Esophagus squamous epithelium (tissue), 5 donors: ENCODE measurements at places on chromosomes 16 and 17.

DNA sequence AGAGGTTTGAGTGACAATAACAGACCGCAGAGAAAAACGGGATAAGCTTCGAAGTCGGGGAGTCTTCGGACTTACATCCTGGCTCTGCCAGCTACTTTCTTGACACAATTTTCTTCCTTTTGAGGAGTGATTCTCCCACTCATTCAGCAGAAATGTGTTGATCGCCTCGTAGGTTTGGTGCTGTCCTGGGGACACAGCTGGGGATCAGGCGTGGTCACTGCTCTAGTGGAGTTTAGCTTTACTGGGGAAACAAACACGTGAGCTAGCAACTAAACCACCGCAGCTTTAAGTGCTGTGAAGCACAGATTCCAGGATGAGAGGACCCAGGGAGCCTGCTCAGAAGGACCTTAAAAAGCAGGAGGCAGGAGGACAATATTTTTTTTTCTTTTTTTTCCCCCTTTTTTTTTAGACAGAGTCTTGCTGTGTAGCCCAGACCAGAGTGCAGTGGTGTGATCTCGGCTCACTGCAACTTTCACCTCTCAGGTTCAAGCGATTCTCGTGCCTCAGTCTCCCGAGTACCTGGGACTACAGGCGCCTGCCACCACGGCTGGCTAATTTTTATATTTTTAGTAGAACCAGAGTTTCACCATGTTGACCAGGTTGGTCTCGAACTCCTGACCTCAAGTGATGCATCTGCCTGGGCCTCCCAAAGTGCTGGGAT is 858 bp downstream of the NUBP1 start:
- DNase-seq = no peak

DNA sequence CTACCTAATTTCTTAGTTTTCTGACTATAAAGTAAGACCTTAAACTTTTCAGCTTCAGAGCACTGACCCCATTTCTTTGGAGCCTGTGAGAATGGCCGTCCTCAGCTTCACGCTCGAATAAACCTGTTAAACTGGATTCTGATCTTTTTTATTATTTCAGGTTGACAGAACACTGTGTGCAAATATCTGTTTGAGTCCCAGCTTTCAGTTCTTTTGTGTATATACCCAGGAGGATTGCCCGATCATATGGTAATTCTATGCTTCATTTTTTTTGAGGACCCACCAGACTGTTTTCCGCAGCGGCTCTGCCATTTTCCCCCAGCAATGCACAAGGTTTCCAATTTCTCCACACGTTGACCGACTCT is 19.8 kb upstream of the KCNH6 start:
- no peak for DNase-seq

DNA sequence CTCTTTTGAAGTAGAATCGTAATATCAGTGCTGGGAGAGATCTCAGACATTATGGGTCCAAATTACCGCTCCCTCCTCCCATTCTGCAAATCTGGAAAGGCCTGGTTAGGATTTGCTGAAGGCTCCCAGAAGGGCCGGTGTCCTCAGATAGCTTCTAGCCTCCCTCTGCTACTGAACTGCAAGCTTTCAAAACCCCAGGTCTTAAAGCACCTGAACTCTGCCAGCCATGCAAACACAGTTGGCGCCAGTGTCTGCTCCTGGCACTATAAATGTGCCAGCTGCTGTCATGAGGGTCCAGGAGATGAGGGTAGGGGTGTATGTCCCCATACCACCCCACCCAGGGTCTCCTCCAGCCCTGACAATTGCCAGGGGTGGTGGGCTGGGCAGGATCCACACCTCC is 24.2 kb downstream of the SLC5A10 start:
- DNase-seq = no peak

GRCh38 chr16:86380030-86380429 is 130.3 kb upstream of the FOXF1 start:
- DNase-seq = no peak

DNA sequence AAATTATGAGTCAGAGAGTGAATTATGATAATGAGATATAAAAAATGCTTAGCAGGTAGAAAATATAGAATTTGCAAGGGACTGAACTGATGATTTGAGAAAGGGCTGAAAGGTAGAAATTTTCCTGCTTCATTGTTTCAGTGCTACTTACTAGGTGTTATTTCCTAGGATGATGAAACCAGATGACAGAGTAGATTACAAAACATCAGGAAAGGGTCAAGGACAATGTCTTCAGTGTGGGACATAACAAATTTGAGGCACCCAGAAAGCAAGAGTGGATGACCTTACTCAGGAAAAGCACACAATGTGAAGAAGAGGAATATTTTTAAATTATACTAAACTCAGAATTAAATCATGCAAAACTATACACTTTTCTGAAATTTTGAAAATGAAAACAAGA is 102.1 kb downstream of the SHCBP1 start:
- DNase-seq = no peak

GRCh38 chr17:32920293-32920692 is 7.7 kb upstream of the TMEM98 start:
- DNase-seq = no peak

DNA sequence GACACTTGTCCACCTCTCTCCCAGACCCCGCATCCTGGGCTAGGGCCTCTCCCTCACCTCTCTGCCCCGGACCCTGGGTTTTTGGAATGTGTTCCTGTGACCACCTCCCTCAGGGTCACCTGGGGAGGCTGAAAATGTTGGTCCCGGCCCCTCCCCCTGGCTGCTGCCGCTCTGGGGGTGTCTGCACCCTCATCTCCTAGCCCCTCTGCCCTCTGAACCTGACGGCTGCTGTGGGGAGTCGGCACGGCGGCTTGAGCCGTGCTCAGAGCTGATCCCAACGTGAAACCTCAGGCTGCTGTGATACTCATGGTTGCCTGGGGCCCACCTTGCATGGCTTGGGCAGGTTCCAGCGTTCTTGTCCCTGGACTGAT is 42.8 kb downstream of the ADCY7 start:
- no peak for DNase-seq

- no peak for DNase-seq
Measured at GRCh38 chr17:51397361-51398127, 137.2 kb downstream of the UTP18 start.

- no peak for DNase-seq
Measured at GRCh38 chr17:40675905-40676304, 10.9 kb upstream of the KRT222 start.

DNA sequence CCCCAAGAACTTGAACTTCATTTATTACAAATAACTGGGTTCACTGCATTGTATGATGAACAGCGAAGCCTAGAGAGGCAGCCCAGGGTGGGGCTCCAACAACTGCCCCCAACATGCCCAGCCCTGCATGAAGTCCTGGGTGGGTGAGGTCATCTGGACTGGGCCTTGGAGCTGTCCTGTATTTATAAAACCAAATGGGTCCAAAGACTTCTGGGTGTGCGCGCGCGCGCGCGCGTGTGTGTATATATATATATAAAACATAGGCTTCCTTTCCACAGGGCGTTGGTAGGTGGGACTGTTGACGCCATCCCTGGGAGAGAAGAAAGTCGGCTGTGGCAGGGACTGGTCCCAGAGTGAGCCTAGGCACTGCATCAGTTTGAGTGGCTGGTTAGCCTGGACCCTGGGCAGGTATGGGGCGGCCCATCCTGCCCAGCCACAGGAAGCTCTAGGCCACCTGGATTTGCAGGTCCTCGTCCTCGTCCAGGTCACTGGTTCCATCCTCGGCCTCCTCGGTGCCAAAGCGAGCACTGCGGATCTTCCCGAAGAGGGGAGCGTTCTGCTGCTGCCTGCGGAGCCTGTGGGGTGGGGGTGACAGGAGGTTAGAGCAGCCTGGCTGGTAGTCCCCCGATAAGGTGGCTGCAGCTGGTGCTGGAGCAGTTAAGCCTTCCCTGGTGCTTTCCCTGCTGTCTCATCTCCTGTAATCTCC is 23.9 kb downstream of the CCDC102A start:
- no peak for DNase-seq

- no peak for DNase-seq
Measured at GRCh38 chr16:18792836-18793433, 2.8 kb upstream of the RPS15A start.

- no peak for DNase-seq
Measured at GRCh38 chr17:12709063-12709462, 43.4 kb downstream of the MYOCD start.

DNA sequence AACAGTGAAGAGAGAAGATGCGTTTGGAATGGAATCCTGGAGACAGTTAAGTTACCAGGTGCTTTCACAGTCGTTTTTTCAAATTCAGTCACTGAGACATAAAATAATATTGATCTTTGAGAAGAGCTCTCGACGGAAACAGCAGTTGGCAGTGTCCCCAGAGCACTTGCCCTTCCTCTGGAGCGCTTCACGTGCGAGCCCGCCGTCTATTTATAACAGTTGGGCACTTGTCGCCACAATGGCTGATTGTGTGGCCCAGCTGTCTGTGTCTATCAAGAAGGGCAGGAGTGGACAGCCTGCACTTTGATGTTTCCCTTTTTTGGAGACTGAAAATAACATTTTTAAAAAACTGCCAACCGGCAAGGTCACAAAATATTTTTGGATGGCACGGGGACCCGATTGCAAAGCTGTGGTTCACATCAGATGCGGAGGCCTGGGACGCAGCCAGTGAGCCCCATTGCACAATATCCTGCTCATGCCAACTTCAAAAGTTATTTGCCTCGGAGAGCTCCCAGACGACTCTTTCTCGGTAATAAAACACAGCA is 62.9 kb downstream of the ADCY9 start:
- DNase-seq = no peak

DNA sequence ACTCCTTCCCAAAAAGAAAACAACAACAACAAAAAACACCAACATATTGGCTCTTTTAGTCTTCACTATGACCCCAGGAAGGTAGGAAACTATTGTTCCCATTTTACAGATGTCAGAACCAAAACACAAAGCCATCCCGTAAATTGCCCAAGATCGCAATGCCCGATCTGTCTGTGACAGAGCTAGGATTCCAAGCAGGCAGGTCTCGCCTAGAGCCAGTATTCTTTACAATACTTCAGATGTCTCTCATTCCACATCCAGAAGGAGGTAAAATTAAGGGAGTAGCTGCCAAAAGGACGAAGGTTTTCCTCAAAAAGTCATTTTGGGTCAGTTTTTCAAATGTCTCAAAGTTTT is 21.7 kb downstream of the GRB2 start:
- DNase-seq = no peak

DNA sequence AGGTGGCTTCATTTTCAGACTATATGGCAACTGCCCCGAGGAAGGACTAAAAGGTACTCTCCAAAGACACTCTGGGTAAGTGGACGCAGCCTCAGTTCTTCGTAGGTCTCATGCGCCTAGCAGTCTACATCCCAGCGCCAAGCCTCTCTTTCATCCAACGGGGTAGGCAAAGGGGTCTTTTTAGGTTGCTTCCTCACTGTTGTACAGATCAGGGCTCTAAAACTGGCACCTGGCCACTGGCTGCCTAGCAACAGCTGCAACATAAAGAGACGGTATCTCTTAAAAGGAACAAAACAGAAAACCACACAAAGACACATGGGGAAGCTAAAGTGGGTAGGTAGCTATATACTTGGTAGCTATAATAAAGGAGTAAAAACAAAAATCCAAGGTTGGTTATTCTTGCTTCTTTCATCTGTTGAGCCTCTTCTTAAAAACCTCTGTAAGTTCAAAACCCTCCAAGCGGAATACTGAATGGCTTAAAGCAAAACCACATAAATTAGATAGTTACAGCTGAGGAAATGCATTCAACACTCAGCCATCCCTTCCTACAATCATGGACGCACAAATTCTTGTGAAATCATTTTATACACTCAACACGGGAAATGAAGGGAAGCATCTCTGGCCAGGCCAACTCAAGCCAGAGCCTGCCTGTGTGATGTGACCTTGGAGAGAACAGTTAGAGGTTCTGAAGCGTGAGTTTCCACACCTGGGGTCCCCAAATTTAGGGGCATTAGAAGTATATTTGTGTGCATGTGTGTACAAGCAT is 22.7 kb downstream of the CYTH1 start:
- no peak for DNase-seq

DNA sequence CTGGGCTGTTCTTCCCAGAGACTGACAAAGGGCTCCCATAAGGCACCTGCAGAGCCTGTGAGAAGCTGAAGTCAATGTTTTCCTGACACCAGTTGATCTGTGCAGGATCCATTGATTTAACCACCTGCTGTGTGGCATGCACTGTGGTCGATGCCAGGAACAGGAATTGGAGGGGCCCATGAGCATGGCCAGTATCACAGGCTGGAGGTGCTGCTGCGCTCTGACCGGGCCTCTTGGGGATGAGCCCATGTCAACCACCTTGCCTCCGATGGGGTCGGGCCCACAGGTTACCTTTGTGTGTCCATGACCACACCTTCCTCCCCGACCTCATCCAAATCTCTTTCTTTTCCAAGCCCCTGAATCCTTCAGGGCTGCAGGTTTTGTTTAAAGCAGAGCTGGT is 18.2 kb upstream of the STH start:
- DNase-seq = no peak

- DNase-seq = peak; percentile 20
Measured at GRCh38 chr17:44137891-44138709, 3.6 kb upstream of the HROB start.

- no peak for DNase-seq
Measured at GRCh38 chr17:80080081-80080480, 21.3 kb upstream of the GAA start.

DNA sequence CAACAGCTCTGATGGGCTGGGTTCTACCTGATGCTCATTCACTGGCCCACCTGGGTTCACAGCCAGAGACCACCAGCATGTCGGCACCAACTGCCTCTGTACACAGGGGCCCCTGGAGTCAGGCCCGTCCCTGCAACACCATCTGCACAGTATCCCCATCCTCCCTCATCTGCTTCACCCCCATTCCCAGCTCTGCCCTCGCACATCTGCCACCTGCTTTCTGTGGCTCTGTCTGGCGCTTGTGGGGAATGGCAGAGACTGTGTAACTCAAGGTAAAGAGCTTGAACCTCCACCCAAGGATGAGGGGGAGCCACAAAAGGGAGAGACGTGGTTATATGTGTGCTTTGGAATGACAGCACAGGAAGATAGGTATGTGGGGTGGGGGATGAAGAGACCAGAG is 27.2 kb downstream of the SMPD3 start:
- DNase-seq = no peak

DNA sequence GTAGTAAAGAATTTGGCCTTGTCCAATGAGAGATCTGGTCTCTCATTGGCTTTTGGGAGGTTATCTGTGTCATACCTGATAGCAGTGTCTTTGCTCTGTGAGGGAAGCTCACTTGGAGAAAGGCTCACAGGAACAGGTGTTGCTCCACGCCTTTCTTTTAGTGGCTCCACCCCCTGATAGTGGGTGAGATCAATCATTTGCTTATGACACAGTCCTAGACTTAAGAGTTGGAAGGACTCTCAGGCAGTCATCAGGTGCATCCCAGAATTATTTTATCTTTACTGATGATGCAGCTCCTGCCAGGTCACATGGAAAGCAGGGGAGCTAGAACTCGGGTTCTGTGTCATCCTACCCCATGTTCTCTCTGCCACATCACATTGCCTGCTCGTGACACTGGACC is 59.3 kb downstream of the CENPV start:
- no peak for DNase-seq
